ENCODE measurements at places on chromosomes 3 and 15. TPM values are rescaled to one million over a fixed set of nuclear protein-coding genes. Genes with fewer than 3 reads are reported as not detected.

The TEX9 gene
- 1.1 TPM for total RNA-seq

The CHRNA7 gene
- 3.7 TPM for total RNA-seq

The BNC1 gene
- total RNA-seq, result not detected

The POLR2H gene
- total RNA-seq, result 33.0 TPM

DNA sequence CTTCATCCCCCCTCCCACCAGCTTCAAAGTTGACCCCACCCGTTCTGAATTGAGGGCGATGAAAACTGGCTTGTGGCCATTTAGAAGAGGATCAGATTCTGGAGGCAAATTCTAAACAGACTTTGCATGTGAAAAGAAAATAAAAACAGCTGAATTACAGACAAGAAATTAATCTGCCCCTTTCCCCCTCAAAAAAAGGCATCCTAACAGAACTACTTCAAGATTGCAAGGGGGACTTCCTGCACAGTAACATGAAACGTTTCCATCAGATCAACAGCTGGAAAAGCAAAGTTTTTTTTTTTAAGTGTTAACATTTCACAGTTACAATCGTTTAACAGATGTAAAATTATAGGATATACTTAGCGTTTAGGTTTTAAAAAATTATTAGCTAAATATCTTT lies 229.3 kb downstream of the RORA start:
- H3K27me3 ChIP-seq, result no peaks in the 10 kb centered on the region
- no peak overlapping the region for H3K27ac ChIP-seq
- H3K4me3 ChIP-seq, result no peak overlapping the region
- H3K4me1 ChIP-seq, result peaks cover 4% of the 10 kb centered on the region
- no peaks in the 10 kb centered on the region for H3K36me3 ChIP-seq

- no peak overlapping the region for H3K4me3 ChIP-seq
- no peak overlapping the region for H3K27ac ChIP-seq
- no peaks in the 10 kb centered on the region for H3K27me3 ChIP-seq
- no peak for DNase-seq
- no peaks in the 10 kb centered on the region for H3K36me3 ChIP-seq
- no peaks in the 10 kb centered on the region for H3K4me1 ChIP-seq
Observed at GRCh38 chr15:33565094-33565493, 254.3 kb downstream of the RYR3 start.

GRCh38 chr3:66797889-66798560 lies 200.1 kb upstream of the KBTBD8 start:
- no peaks in the 10 kb centered on the region for H3K4me1 ChIP-seq
- no peak for DNase-seq
- no peak overlapping the region for H3K4me3 ChIP-seq

- H3K27ac ChIP-seq, result no peak overlapping the region
- no peak for DNase-seq
- H3K4me1 ChIP-seq, result no peaks in the 10 kb centered on the region
- no peak overlapping the region for H3K4me3 ChIP-seq
- no peaks in the 10 kb centered on the region for H3K27me3 ChIP-seq
- no peaks in the 10 kb centered on the region for H3K36me3 ChIP-seq
Observed at GRCh38 chr15:67501177-67501835, 19.6 kb upstream of the C15orf61 start.

The VPS33B gene
- total RNA-seq, result 24.9 TPM

The CPLX3 gene
- total RNA-seq, result not detected

GRCh38 chr3:37542331-37542730 lies 319.3 kb upstream of the CTDSPL start:
- H3K36me3 ChIP-seq, result no peaks in the 10 kb centered on the region
- no peak overlapping the region for H3K27ac ChIP-seq
- H3K4me3 ChIP-seq, result no peak overlapping the region
- DNase-seq, result no peak
- no peaks in the 10 kb centered on the region for H3K4me1 ChIP-seq

GRCh38 chr3:101828691-101829436 lies 20.4 kb upstream of the NFKBIZ start:
- H3K4me3 ChIP-seq, result peak overlapping the region; percentile 56
- peaks cover 29% of the 10 kb centered on the region for H3K4me1 ChIP-seq
- H3K36me3 ChIP-seq, result no peaks in the 10 kb centered on the region
- H3K27me3 ChIP-seq, result no peaks in the 10 kb centered on the region
- peak overlapping the region; percentile 89 for H3K27ac ChIP-seq

DNA sequence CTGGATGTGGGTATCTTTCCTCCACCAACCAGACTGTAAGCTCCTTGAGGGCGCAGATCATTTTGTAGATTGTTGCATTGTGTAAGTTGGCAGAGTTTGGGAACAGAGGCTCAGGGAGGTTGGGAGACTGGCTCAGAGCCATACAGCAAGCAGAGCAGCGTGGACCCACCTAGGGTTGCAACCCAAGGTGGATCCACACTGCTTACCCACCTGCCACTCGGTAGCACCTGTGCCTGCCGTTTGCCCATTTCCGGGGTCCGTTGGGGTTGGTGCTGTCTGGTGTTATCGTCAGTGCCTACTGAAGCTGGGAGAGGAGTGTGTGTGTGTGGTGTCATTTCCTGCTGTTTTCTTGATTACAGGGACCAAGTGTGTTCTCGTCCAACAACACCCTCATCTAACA lies 19.0 kb downstream of the SMAD6 start:
- no peaks in the 10 kb centered on the region for H3K27me3 ChIP-seq
- DNase-seq, result no peak
- no peaks in the 10 kb centered on the region for H3K4me1 ChIP-seq
- no peaks in the 10 kb centered on the region for H3K36me3 ChIP-seq

The AHSG gene
- not detected for total RNA-seq

DNA sequence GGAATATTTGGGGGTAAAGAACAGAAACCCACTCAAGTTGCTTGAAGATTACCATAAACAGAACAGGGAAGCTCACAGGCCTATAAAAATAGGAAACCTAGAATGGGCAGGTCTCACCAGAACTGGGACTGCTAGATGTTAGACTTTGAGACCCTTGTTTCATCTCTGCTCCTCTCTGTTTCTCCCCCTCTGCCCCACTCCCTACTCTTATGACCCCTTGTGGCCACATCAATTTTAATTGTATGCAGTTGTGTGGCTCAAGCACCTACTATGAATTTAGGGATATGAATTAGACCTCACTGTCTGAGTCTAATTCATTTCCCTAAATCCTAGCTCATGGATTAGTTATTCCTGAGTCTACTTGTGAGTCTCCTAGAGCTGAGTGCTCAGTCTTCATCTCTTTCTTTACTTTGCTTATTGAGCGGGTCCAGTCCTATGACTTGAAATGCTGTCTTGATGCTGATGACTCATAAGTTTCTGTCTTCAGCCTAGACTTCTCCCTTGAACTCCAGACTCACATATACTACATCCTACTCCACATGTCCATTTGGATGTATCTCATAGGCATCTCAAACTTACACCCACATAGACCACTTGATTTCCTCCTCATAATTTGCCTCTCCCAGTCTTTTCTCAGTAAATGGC lies 78.7 kb downstream of the ITPR1 start:
- no peak overlapping the region for H3K27ac ChIP-seq
- no peak for DNase-seq
- no peak overlapping the region for H3K4me3 ChIP-seq
- no peaks in the 10 kb centered on the region for H3K36me3 ChIP-seq
- H3K4me1 ChIP-seq, result peaks cover 4% of the 10 kb centered on the region

GRCh38 chr3:76656531-76657070 lies 383.3 kb upstream of the ROBO2 start:
- H3K27me3 ChIP-seq, result no peaks in the 10 kb centered on the region
- no peak overlapping the region for H3K4me3 ChIP-seq
- no peak overlapping the region for H3K27ac ChIP-seq
- DNase-seq, result no peak

The RPL39L gene
- total RNA-seq, result 4.3 TPM

GRCh38 chr3:31100519-31100918 lies 206.1 kb upstream of the GADL1 start:
- H3K36me3 ChIP-seq, result no peaks in the 10 kb centered on the region
- H3K4me1 ChIP-seq, result no peaks in the 10 kb centered on the region
- no peak for DNase-seq
- no peak overlapping the region for H3K27ac ChIP-seq

- H3K4me1 ChIP-seq, result no peaks in the 10 kb centered on the region
- no peak overlapping the region for H3K4me3 ChIP-seq
- no peak for DNase-seq
- H3K27me3 ChIP-seq, result no peaks in the 10 kb centered on the region
Observed at GRCh38 chr3:116607205-116607604, 102.4 kb upstream of the TUSC7 start.

GRCh38 chr3:101646726-101647125 lies 30.2 kb downstream of the ZBTB11 start:
- H3K4me3 ChIP-seq, result no peak overlapping the region
- no peaks in the 10 kb centered on the region for H3K27me3 ChIP-seq
- no peak for DNase-seq
- H3K36me3 ChIP-seq, result peaks cover 28% of the 10 kb centered on the region

DNA sequence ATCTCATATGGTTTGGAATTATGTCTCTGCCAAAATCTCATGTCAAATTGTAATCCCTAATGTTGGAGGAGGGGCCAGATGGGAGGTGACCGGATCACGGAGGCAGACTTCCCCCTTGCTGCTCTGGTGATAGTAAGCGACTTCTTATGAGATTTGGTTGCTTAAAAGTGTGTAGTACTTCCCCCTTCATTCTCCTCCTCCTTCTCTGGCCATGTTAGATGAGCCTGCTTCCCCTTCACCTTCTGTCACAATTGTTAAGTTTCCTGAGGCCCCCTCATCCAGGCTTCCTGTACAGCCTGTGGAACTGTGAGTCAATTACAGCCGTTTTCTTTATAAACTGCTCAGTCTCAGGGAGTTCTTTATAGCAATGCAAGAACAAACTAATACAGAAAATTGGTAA lies 51.1 kb downstream of the NEDD4 start:
- no peak for DNase-seq
- no peak overlapping the region for H3K4me3 ChIP-seq
- H3K27me3 ChIP-seq, result no peaks in the 10 kb centered on the region
- H3K4me1 ChIP-seq, result no peaks in the 10 kb centered on the region
- H3K36me3 ChIP-seq, result no peaks in the 10 kb centered on the region

The LYZL4 gene
- not detected for total RNA-seq

The CFAP100 gene
- not detected for total RNA-seq

DNA sequence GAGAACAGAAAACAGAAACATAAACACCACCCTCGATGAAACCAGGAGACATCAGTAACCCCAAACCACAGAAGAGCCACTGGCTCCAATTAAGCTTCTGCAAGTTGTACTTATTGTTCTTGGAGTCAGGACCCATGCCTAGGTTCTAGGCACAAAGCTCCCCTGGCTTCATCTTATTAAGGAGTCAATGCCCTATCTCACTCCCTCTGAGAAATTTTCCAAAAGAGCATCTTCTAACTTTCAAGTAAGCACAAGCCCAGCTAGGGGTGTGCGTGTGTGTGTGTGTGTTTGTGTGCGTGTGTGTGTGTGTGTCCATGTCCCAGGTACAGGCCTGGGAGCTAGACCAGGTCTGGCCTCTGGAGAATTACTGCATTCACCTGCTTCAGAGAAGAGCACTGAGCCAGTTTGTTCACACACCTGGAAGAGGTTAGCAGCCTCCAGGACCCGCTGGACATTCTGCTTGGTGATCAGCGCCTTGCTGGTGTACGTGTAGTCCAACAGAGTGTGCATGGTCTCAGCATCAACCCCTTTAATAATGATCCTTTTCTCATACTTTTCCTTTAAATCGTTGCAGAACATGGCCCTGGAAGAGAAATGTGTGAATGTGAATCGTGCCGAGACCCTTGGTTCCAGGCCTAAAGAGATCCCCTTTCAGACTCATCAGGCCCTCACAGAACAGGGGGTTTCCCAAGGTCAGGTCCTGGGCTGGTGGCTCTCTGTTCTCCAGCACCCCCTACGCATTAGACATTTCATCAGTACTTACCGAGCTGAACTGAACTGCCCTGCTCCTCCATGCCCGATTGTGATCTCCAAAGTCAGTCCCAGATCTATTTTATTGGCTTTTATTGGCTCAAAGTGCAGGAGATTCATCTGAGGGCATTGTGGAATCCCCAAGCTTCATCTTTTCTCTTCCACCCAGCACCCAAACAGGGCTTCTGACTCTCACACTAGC lies 27.8 kb downstream of the KLHL6 start:
- no peaks in the 10 kb centered on the region for H3K27me3 ChIP-seq
- H3K36me3 ChIP-seq, result peaks cover 14% of the 10 kb centered on the region
- H3K4me1 ChIP-seq, result peaks cover 15% of the 10 kb centered on the region
- DNase-seq, result no peak

DNA sequence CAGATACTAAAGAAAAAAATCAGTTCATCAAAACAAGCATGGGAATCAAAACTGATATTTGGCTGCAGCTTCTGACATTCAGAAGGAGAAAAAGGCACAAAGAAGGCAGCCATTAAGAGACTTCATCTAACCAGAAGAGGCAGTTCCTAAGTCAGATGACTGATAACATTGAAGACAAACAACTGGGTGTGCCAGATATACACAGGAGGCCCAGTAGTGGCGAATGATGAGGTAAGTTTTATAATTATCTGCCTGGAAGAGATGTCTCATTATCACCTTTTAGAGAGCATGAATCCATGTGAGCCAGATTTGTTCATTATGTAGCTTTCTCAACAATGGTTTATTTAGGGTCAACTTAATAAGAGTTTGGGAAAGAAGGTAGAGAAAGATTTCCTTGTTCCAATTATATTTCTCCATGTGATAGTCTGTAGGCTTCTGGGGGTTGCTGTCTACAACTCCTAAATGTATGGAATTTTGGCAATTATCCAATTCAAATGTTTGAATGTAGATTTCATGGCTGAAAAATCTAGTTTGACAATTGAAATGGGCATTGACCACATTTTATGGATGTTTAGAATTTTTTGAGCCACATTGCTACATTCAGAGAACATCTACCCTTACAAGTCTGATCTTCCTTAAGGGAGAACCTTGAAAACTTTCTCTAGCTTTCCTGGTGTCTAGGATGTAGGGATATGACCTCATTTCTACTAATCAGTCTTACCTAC lies 50.4 kb upstream of the RASGRF1 start:
- no peak overlapping the region for H3K27ac ChIP-seq
- no peak for DNase-seq
- no peaks in the 10 kb centered on the region for H3K36me3 ChIP-seq
- H3K27me3 ChIP-seq, result peaks cover 4% of the 10 kb centered on the region
- H3K4me3 ChIP-seq, result no peak overlapping the region

- H3K27me3 ChIP-seq, result peaks cover 7% of the 10 kb centered on the region
- H3K4me3 ChIP-seq, result no peak overlapping the region
- H3K4me1 ChIP-seq, result peaks cover 16% of the 10 kb centered on the region
- H3K36me3 ChIP-seq, result no peaks in the 10 kb centered on the region
- H3K27ac ChIP-seq, result no peak overlapping the region
Observed at GRCh38 chr15:40234783-40235182, 4.1 kb upstream of the PAK6 start.

The GP9 gene
- total RNA-seq, result 0.86 TPM

GRCh38 chr3:49715611-49716121 lies 3.8 kb downstream of the AMIGO3 start:
- peaks cover 53% of the 10 kb centered on the region for H3K4me1 ChIP-seq
- no peaks in the 10 kb centered on the region for H3K36me3 ChIP-seq
- no peak overlapping the region for H3K27ac ChIP-seq
- H3K4me3 ChIP-seq, result no peak overlapping the region
- H3K27me3 ChIP-seq, result no peaks in the 10 kb centered on the region
